ENCODE measurements at places on chromosomes 1 and 21.

DNA sequence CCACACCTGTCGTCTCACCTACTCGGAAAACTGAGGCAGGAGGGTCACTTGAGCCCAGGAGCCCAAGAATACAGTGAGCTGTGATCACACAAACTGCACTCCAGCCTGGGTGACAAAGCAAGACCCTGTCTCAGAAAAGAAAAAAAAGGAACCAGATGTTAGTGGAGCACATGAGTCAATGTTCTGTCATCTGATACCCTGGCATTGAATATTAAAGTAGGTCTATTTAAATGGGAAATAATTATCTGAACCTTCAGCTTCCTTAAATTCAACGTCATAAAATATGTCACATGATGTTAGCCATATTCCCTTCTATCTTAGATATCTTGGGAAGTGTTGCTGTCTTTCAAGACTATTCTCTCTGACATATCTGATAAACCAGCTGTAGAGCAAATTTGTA lies 47.3 kb downstream of the NCAM2 start:
- no peak for DNase-seq

GRCh38 chr1:22827666-22828483 lies 117.2 kb downstream of the EPHB2 start:
- DNase-seq, result no peak

DNA sequence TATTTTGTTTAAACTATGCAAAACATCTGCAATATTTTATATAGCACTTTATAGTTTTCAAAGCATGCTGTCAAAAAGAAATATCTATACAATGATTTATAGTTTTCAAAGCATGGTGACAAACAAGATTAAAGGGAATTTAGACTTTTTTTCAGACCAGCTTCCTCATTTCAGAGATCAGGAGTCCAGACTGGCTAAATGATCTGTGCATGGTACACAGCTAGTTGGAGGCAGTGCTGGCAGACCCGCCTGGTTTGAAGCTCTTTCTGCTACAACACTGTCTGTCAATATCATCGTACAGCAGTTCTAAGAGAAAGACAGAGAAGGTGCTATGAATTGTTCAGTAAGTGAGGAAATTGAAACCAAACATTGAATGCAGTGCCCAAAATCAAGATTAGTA lies 479.0 kb downstream of the PTBP2 start:
- no peak for DNase-seq

GRCh38 chr1:179080866-179081686 lies 794 bp upstream of the TOR3A start:
- no peak for DNase-seq

GRCh38 chr1:233575450-233575849 lies 38.5 kb upstream of the KCNK1 start:
- DNase-seq, result no peak

Data from stimulated activated CD8-positive, alpha-beta memory T cell treated with anti-CD3 and anti-CD28 coated beads, Interleukin-7, amount 100 ng/mL, for 1 hour (primary cell).